Activated CD8-positive, alpha-beta T cell treated with anti-CD3 and anti-CD28 coated beads for 36 hours (primary cell): ENCODE measurements at places on chromosomes 1 and 21. TPM values are rescaled to one million over a fixed set of nuclear protein-coding genes. Genes with fewer than 3 reads are reported as not detected.

The ZNF648 gene
- total RNA-seq: not detected

The ADAMTS5 gene
- total RNA-seq: not detected

GRCh38 chr1:151199873-151200581, 1.7 kb downstream of the PIP5K1A start:
- peaks cover 31% of the 10 kb centered on the region for H3K36me3 ChIP-seq
- DNase-seq: peak; percentile 41
- peak overlapping the region; percentile 98 for H3K27ac ChIP-seq
- H3K27me3 ChIP-seq: no peaks in the 10 kb centered on the region
- H3K4me1 ChIP-seq: peaks cover 42% of the 10 kb centered on the region
- peak overlapping the region; percentile 98 for H3K4me3 ChIP-seq

The CD52 gene
- 344 TPM for total RNA-seq

The ITLN2 gene
- not detected for total RNA-seq

DNA sequence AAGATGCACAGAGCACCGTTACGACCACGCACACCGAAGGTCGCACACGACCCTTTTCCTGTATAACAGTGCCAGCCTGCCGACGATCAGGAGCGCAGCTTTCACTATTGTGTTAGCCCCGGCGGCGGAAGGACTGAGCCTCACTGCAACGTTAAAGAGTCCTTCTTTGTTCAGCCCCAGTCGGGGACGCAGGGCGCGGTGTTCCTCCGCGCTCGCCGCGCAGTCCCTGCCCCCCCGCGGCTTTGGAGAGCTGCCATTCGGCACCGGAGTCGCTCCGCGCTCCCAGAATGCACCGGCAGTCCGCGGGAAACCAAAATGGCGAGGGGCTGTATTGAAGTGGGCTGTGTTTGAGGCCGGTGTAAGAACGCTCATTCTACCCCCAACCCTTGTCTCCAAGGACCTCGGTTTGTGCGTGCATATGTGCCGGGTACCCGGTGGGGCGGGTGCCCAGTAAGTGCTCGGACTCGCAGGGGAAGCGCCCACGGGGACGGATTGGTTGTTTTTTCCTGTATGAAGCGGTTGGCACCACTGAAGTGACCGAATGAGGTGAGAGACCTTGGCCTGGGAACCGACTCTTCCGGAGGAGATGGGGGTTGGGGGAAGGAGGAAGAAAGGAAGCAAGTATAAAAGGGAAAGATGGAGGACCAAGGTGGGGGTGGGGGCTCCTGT, at the start of gene MTF2:
MTF2 (plus strand) TSS at position 298 of the 669 bp plus-strand sequence; CDS start at position 542, 244 bp downstream.
- H3K27me3 ChIP-seq: no peaks in the 10 kb centered on the region
- peak within 1 kb of the TSS; percentile 99 for H3K4me3 ChIP-seq
- peaks cover 19% of the 10 kb centered on the region for H3K36me3 ChIP-seq
- peak; percentile 96 for DNase-seq

The MOV10 gene
- 78.5 TPM for total RNA-seq

- DNase-seq: no peak
- no peak overlapping the region for H3K4me3 ChIP-seq
- no peak overlapping the region for H3K27ac ChIP-seq
- no peaks in the 10 kb centered on the region for H3K36me3 ChIP-seq
Measured at GRCh38 chr1:165152727-165153126, 203.8 kb downstream of the LMX1A start.

DNA sequence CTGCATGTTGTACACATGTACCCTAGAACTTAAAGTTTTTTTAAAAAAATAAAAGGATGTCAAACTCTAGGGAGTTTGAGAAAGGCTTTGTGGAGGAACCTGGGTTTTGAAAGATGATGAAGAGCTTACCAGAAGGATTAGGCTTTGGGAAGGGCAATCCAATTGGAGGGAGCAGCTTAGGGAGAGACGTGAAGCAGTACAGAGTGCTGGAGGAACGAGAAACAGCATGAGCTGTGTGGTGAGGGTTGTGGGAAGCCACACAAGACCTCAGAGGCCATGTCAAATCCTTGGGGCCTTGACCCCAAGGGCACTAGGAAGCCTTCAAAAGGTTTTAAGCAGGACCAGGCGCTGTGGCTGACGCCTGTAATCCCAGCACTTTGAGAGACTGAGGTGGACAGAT, 8.4 kb upstream of the KPNA6 start:
- no peak for DNase-seq
- H3K4me3 ChIP-seq: no peak overlapping the region
- peaks cover 22% of the 10 kb centered on the region for H3K36me3 ChIP-seq
- H3K4me1 ChIP-seq: no peaks in the 10 kb centered on the region
- no peaks in the 10 kb centered on the region for H3K27me3 ChIP-seq

The TTC4 gene
- total RNA-seq: 28.2 TPM

DNA sequence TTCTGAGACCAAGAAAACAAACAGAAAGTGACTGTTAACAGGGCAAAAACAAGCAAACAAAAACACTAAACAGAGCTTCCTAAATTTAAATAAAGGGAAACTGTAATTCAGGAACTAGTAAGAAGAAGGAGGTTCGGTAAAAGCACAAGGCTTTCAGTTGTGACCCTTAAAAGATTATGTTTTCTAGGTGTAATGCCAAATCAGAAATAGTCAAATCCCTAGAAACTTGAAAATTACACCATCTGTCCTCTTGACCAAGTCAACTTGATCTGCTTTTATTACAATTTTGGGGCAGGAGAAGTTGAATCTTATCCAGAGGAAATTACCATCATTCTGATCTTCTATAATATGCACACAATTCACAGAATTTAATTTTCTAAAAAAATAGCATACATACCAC, 754.0 kb upstream of the ADGRL4 start:
- no peaks in the 10 kb centered on the region for H3K4me1 ChIP-seq
- no peak overlapping the region for H3K4me3 ChIP-seq
- H3K27ac ChIP-seq: no peak overlapping the region
- no peaks in the 10 kb centered on the region for H3K36me3 ChIP-seq

The PLA2G2C gene
- total RNA-seq: 0.29 TPM

- H3K36me3 ChIP-seq: no peaks in the 10 kb centered on the region
- H3K4me3 ChIP-seq: no peak overlapping the region
- no peak for DNase-seq
- H3K27me3 ChIP-seq: no peaks in the 10 kb centered on the region
- H3K4me1 ChIP-seq: no peaks in the 10 kb centered on the region
Measured at GRCh38 chr1:81446000-81446669, 354.6 kb upstream of the ADGRL2 start.

The PLD5 gene
- total RNA-seq: not detected

- no peaks in the 10 kb centered on the region for H3K4me1 ChIP-seq
- H3K27me3 ChIP-seq: no peaks in the 10 kb centered on the region
- H3K36me3 ChIP-seq: no peaks in the 10 kb centered on the region
- no peak for DNase-seq
Measured at GRCh38 chr1:76140227-76140626, 65.7 kb downstream of the ST6GALNAC3 start.

- peaks cover 4% of the 10 kb centered on the region for H3K36me3 ChIP-seq
- no peak for DNase-seq
- H3K4me3 ChIP-seq: no peak overlapping the region
Measured at GRCh38 chr1:76209238-76209637, 134.7 kb downstream of the ST6GALNAC3 start.

GRCh38 chr21:15809818-15810217, 80.0 kb downstream of the USP25 start:
- DNase-seq: peak; percentile 27
- H3K4me3 ChIP-seq: no peak overlapping the region
- no peak overlapping the region for H3K27ac ChIP-seq

DNA sequence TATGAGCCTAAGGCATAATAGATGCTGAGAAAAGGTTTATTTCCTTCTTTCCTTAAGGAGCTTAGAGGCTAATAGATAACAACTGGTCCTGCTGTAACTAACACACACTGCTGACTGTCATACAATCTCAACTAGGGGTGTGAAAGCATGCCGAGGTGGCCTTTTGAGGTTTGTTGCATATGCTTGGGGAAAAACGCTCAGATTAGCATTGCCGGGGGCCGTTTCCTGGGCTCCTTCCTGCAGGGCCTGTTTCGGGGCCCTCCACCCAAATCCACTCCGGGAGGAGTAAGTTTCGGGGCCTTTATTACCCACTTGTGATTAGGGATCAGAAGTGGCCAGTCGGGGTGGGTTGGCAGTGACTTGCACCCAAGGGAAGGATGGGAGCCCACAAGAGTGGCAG, 27.2 kb upstream of the RCSD1 start:
- H3K4me3 ChIP-seq: no peak overlapping the region
- no peaks in the 10 kb centered on the region for H3K36me3 ChIP-seq
- H3K27ac ChIP-seq: peak overlapping the region; percentile 77
- H3K4me1 ChIP-seq: peaks cover 41% of the 10 kb centered on the region

The CNIH3 gene
- 2.1 TPM for total RNA-seq

DNA sequence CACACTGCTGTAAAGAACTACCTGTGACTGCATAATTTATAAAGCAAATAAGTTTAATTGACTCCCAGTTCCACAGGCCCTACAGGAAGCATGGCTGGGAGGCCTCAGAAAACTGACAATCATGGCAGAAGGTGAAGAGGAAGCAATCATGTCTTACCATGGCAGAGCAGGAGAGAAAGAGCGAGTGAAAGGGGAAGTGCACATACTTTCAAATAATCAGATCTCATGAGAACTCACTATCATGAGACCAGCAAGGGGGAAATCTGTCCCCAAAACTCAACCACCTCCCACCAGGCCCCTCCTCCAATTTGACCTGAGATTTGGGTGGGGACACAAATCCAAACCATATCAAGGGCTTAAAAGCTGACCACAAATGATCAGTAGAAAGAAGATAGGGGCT, 493.2 kb downstream of the PTPRC start:
- no peak for DNase-seq
- H3K27me3 ChIP-seq: no peaks in the 10 kb centered on the region
- H3K36me3 ChIP-seq: no peaks in the 10 kb centered on the region
- H3K4me3 ChIP-seq: no peak overlapping the region
- H3K27ac ChIP-seq: no peak overlapping the region

DNA sequence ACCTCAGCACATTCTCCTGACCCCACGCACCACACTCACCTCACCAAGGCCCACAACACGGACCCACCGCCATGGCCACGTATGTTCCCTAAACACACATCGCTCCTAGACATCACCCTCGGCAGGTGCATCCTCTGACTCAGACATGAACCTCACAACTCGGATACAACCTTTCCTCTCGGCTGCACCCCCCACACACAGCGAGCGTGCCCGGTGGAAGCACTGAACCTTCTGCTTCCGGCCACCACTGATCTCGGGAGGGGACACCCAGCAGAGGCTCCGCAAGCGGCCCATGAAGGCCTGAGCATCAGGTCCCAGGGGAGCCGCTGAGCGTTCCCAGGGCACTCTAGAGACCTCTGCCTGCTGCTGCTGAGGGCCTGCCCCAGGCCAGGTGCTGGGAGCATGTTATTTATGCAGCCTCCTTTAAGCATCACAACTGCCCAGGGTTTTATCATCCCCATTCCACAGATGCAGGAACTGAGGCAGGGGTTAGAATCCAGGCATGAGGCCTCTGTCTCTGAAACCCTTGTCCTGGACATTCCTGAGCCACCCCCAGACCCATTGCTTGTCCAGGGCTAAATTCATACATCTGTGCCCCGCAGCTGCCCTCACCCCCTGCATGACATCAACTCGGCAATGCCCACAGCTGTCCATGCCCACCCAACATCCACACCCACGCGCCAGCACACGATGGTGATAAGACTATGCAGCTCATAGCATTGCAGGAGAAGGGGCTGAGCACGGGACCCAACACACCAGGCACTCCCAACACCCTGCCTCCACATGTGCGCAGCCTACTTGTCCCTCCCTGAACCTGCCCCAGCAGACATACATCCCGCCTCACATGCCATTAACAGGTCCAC, 27.0 kb downstream of the SDC3 start:
- H3K4me3 ChIP-seq: no peak overlapping the region
- H3K36me3 ChIP-seq: no peaks in the 10 kb centered on the region
- peaks cover 20% of the 10 kb centered on the region for H3K27me3 ChIP-seq
- peak; percentile 39 for DNase-seq

The CAMSAP2 gene
- 2.1 TPM for total RNA-seq

The NAV1 gene
- total RNA-seq: 1.6 TPM

The TDRD10 gene
- not detected for total RNA-seq

DNA sequence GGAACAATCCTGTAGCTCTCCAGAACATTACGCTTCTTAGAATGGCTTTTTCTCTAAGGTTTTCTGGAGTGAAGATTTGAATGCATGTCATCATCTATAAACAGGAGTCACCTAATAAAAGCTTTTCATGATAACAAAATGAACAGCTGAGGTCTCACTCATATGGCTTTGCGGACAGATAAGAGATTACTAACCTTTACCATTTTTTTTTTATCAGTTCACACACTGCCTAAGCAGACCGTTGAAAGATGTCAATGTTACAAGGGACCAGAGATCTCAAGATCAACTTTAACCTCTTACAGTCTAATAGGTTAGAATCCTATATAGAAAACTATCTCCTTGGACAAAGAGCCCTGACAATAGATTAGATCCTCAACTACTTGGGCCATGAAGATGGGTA, 41.4 kb downstream of the SCMH1 start:
- peaks cover 24% of the 10 kb centered on the region for H3K36me3 ChIP-seq
- no peak for DNase-seq
- no peaks in the 10 kb centered on the region for H3K4me1 ChIP-seq
- no peak overlapping the region for H3K4me3 ChIP-seq
- no peaks in the 10 kb centered on the region for H3K27me3 ChIP-seq
- H3K27ac ChIP-seq: no peak overlapping the region

DNA sequence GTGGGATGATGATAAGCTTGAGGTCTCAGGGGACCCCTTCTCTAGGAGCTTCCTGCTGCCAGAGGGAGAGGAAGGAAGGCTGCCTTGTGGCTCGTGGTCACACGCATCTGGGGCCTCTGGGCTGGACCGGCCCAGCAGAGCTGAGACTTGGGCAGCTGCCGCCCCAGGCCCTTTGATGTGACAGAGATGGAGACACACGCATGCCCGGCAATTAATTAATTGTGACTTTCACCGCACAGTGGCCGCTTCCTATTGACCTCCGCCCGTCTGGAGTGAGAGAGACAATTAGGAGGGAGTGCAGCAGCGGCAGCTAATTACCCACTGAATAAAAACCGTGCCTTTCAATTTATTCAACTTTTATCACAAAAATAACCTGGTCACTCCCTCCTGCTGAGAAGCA, 16.6 kb upstream of the C1QA start:
- DNase-seq: no peak
- no peak overlapping the region for H3K27ac ChIP-seq
- no peak overlapping the region for H3K4me3 ChIP-seq
- H3K4me1 ChIP-seq: no peaks in the 10 kb centered on the region
- peaks cover 19% of the 10 kb centered on the region for H3K27me3 ChIP-seq
- no peaks in the 10 kb centered on the region for H3K36me3 ChIP-seq

The STK40 gene
- total RNA-seq: 44.4 TPM

- peaks cover 36% of the 10 kb centered on the region for H3K27me3 ChIP-seq
- peak; percentile 40 for DNase-seq
- H3K4me3 ChIP-seq: peak overlapping the region; percentile 56
- no peak overlapping the region for H3K27ac ChIP-seq
Measured at GRCh38 chr1:905071-905749, 18.5 kb upstream of the SAMD11 start.

The ANKRD65 gene
- total RNA-seq: not detected

- H3K36me3 ChIP-seq: peaks cover 42% of the 10 kb centered on the region
- peak overlapping the region; percentile 89 for H3K27ac ChIP-seq
- peaks cover 88% of the 10 kb centered on the region for H3K4me1 ChIP-seq
- no peaks in the 10 kb centered on the region for H3K27me3 ChIP-seq
- DNase-seq: no peak
Measured at GRCh38 chr1:66346057-66346795, 187.7 kb upstream of the SGIP1 start.

GRCh38 chr1:27058966-27059669, 46.5 kb upstream of the TENT5B start:
- no peak overlapping the region for H3K4me3 ChIP-seq
- H3K36me3 ChIP-seq: no peaks in the 10 kb centered on the region
- H3K27me3 ChIP-seq: no peaks in the 10 kb centered on the region
- DNase-seq: no peak
- H3K27ac ChIP-seq: no peak overlapping the region
